Stimulated activated CD4-positive, alpha-beta T cell treated with anti-CD3 and anti-CD28 coated beads, TNF-alpha, amount 100 ng/mL, for 1 hour (primary cell): ENCODE measurements at places on chromosomes 16 and 17.

DNA sequence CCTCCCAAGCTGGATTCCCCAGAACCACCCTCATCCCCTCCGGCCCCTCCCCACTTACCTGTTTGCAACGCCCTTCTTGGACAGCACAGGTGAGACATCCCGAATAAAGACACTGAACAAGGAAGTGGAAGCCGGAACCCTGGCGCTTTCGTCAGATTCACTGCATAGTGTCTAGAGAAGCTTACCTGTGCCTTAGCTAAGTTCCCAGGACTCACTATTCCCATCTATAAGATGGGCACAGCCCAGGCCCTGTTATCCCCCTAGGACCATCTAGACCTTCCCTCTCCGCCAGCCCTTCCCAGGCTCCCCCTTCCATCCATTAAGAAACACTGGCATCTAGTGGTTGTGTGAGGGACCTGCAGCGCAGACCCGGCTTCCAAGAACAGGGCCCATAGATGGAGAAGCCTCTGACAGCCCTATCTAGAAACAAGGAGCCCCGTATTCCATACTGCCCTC, 26.9 kb upstream of the RPL38 start:
- DNase-seq = peak; percentile 15

GRCh38 chr16:1941162-1942046, 1.6 kb downstream of the MSRB1 start:
- no peak for DNase-seq

- DNase-seq = no peak
Measured at GRCh38 chr17:81093619-81094508, 58.9 kb downstream of the BAIAP2 start.

GRCh38 chr16:19851476-19851875, 33.2 kb downstream of the GPRC5B start:
- DNase-seq = no peak

DNA sequence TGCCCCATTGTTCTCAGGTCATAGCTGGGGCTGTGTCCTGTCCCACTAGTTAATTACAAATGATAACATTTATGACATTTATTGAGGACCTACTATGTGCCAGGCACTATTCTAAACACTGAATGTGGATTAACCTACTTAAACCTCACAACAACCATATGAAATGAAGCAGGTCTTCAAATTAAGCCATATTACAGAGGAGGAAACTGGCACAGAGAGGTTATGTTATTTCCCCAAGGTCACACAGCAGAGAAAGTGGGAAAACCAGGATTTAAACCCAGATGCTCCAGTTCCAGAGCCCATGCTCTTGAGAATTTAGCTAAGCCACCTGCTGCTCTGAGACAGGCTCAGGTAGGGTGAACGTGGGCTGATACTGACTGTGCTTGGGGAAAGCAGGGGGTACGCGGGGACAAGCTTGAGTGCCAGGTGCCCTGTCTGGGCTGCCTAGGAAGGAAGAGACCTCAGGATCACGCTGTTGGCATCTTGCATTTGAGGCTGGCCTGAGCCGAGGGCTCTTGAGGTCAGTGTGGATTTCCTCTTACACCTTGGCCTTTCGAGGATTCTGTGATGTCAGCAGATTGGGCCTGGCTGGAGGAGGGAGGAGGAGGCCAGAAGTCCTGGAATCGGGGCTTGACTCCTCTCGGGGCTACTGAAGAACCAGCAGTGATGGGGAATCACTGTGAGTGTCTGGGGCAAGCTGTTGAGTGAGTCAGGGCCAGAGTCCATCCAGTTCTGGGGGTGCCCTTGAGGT, 8.9 kb downstream of the SPNS2 start:
- DNase-seq = no peak

- DNase-seq = no peak
Measured at GRCh38 chr17:75498726-75499213, 16.6 kb downstream of the CASKIN2 start.

- DNase-seq = no peak
Measured at GRCh38 chr17:34006126-34006525, 249.0 kb upstream of the CCL2 start.

- DNase-seq = no peak
Measured at GRCh38 chr17:27430882-27431491, 25.3 kb upstream of the KSR1 start.

- DNase-seq = no peak
Measured at GRCh38 chr17:18261659-18262058, 1.2 kb downstream of the MIEF2 start.

DNA sequence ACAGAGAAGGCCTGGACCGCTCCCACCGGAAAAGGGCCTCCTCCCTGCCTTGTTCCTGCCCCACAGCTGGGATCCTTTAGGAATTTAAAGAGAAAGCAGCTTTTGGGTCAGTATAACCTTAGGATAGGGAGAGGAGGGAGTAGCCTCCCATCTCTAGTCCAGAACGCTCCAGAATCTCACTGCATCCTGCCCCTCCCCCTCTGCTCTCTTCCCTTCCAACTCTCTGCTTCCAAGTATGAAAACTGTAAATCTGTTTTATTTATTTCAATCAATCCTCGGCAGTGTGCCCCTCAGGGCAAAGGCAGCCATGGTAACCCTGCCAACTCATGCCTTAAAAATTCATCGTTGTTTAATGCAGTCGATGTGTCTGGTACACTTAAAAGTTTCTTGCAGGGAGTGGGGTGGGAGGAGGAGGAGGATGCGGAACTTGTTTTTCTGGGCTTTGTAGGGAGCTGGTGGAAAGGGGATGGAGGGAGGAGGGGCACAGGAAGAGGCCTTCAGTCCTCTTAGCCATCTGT, 21.2 kb upstream of the MTSS2 start:
- no peak for DNase-seq

DNA sequence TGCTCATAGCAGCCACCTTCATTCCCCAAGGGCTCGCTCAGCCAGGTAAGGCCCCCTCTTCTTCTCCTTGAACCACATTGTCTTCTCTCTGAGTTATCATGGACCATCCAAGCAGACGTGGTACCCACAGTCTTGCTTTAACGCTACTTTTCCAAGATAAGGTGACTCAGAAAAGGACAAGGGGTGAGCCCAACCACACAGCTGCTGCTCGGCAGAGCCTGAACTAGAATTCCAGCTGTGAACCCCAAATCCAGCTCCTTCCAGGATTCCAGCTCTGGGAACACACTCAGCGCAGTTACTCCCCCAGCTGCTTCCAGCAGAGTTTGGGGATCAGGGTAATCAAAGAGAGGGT, 272 bp downstream of the CCL2 start:
- no peak for DNase-seq

DNA sequence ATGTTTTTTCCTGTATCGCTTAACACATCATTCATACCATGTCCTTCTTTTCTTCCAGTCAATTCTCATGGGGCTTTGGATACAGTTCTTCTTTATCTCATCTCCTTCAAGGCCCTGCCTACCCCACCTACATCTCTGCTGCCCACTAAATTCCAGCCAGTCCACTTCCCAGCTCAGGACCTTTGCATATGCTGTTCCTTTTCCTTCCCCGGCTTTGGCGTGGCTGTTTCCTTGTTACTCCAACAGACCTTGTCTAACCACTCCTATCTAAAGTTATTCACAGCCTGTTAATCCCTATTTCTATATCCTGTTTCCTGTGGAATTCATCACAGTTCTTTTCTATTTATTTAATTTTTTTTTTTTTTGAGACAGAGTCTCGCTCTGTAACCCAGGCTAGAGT, 6.6 kb upstream of the STAT3 start:
- no peak for DNase-seq

DNA sequence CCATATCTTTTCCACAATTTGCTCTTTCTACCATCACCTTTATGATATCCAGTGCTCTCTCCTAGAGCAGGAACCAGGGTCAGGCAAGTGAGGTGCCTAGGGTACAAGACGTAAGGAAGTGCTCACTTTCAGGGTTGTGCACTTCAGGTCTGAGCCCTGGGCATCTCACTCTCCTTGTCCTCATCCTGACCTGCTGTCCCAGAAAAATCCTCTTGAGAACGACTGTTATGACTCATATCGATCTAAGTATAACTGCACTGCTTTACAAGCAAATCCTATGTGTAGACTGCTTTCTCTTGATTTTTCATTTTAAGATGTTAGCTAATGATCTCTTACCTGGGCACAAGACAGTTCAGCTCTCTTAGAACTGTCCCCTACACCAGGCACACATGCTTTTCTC, 100.1 kb downstream of the TMEM100 start:
- no peak for DNase-seq
